ENCODE measurements at places on chromosomes 2 and 18.

GRCh38 chr2:17156086-17156485 lies 362.2 kb downstream of the RAD51AP2 start:
- no peak for DNase-seq

- DNase-seq = no peak
These were observed 198.9 kb upstream of the REV1 start for GRCh38 chr2:99688699-99689098.

DNA sequence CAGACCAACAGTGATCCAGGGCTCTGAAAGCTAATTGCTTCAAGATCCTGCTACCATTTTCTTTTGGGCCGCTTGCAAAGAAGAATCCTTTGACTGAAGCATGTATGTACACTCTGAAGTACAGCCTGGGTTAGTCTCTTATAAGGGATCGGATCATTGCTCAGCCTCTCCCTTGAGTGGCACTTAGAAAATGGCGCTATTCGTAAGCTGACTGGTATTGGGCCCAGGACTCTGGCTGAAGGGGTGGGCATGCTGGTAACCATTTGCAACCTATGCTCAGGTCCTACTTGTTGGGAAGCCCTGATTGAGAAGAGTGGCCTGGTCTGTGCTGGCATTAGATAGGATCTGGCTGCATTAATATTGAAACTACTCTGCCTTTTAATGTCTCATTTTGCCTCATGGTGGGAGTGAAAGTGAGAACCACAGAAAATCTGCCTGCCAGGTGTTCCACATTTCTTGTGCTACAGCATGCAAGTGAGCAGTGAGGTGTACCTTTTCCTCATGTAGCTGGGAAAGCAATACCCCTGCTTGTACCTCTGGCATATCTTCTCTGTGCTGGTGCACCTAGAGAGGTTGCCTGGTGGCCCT lies 661 bp upstream of the MGAT5 start:
- no peak for DNase-seq

DNA sequence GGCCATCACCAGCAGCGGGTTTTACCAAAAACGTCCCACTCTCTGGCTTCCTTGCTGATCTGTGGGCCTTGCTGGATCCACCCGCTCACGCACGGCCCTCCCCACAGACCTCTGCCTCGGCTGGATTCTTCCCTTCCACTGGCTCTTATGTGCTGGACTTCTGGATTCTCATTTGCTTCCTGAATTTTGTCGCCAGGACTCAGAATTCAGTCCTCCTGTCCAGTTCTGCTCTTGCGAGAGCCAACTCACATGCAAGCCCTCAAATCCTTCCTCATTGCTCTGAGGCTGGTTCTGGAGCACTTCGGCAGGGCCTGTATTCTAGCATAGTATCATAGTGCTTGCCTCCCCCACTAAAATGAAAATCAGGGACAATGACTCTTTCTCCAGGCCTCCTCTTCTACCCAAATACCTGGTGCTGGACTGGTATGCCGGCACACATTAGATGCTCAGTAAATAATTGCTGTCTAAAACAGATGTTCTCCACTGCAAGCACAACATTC lies 115.5 kb downstream of the ATL2 start:
- DNase-seq = no peak

GRCh38 chr2:160491911-160492371 lies 1.7 kb downstream of the RBMS1 start:
- DNase-seq = no peak

GRCh38 chr2:173612354-173612753 lies 257.7 kb downstream of the CDCA7 start:
- DNase-seq = no peak

- peak; percentile 64 for DNase-seq
These were observed 56.6 kb downstream of the CLHC1 start for GRCh38 chr2:55175254-55176093.

DNA sequence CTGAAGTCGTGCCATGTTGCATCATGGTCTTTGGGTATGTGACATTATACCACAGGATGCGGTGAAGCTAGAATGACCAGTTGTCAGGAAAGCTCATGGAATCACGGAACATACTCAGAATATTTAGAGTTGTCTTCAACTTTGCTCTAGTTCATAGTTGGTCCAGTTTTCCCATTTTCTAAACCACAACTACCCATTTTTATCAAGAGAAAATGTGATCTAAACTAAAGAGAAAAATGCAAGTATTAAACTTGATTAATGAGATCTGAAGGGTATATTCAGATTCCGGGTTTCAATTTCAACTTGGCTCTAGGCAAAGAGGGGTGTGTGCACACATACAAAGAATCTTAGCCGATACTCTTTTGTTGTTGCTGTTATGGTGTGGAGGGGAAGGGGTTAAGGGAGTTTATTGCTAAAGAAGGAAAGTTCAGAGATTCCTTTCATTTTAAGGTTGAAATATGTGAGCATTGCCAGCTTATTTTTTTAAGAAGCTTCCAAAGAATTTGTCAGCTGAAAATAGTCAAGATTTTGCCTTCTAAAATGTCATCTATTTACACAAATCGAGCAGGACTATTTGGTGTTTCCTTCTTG lies 516.6 kb upstream of the ZEB2 start:
- DNase-seq = no peak

DNA sequence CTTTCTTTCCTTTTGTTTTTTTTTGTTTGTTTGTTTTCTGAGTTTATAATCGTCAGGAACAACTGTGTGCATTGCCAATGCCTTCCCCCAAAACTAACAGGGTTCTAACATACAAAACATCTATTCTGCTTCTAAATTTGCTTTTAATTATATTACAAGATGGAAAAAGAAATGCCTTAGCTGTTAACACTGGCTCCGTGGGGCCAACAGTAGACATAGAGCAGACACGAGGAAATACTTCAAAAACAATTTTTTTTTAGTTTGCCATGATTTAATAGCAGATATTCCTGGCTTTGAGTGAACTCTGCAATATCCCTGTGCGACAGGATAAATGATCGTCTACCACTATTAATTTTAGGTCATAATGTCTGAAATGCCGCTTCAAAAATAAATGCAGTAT lies 153.3 kb upstream of the HNRNPA3 start:
- no peak for DNase-seq

DNA sequence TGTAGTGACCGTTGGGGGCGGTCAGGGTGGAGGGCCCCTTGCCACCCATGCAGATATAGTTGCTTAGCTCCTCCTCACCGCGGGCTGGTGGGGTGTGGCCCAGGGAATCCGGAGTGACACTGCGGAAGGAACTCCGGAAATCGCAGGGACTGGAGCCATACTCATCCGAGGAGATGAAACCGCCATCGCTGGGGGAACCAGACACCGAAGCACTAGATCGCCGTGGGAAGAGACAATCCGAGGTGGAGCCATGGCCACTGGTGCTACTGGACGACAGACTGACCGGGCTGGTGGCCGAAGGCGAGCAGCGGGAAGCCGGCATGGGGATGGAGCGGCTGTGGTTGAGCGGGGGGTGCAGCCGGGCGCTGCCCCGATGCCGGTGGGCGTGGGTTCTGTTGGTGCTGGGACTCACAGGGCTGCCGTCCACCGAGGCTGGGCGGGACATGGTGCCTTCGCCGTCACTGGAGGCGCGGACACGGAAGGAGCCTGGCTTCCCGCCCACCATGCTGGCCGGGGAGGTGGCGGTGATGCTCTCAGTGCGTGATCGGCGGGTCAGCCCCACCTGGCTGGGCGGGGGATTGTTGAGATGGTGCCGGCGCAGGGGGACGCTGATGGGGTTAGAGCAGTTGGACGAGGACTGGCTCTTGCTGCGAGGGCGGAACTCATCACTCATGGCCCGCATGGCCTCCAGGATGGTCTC lies 2.2 kb downstream of the IRS1 start:
- no peak for DNase-seq

DNA sequence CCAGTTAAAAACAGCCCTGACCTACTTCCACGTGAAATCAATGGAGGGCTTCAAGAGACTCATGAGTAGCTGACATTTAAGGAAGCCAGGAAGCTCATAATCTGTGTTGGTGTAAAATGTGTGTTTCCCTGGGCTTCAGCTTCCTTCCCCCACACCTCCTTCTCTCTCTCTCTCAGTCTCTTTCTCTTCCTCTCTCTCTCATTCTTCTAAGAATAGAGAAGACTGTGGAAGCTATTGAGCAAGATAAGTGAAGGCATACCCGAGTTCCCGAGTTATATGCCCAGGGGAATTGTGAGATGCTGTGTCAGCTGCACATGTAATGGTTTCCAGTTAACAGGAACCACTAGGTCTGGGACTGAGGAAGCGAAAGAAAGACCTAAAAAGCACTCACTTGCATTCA lies 199.4 kb downstream of the NYAP2 start:
- no peak for DNase-seq

- no peak for DNase-seq
These were observed 34.5 kb upstream of the DSEL start for GRCh38 chr18:67550872-67551520.

DNA sequence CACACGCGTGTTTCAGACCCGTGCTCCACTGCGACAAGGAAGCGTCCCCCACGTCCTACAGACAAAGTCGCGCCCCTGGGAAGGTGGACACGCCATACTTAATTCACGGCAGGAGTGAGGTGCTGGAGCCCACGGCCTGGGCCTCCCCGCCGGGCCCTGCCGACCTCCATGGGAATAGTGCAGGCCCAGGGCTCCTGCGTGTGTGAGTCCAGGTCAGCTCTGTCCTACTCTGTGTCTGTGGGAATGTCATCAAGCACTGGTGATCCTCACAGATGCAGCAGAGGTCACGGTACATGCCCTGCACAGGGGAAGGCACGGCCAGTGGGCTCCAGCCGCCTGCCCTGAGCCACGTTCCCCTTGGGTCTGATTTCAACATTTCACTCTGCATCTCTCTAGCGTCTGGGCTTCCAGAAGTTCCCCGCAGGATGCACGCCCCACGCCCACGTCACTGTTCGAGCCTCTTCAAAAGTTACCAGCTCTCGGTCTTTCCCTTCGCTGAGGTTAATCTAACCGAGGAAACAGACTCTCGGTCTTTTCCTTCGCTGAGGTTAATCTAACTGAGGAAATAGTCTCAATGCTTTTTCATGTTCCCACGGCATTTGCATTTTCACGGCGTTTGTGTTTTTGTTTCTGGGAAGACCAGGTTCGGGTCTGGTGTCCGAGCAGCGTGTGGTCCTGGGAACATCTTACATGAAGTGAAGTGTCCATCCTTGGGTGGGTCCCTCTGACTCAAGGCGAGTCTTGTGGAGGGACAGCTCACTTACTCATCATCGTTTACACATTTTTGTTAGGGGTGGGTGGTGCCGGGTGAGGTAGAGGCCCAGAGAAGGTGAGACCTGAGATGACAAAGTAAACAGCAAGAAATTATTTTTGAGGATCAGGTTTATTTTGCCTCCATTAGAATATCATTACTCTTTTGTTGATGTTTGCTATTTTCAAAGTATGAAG lies 157.3 kb upstream of the ALKAL2 start:
- no peak for DNase-seq

DNA sequence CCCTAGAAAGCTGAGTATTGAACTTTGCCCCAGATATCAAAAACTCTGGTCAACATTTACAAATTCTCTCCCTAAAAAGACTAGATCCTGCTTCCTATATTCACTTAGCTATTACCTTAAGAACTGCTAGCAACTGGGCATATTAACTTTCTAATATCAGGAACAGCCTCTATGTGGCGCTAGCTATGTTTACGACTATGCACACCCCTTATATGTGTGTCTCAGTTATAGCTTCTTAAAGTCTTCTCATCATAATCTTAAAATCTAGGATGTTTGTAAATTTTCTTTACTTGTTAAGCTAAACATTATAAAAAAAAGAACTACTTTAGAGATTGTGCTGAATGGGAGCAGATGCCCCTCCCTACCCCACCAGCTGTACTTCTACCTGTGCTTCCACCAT lies 1.7 kb upstream of the STAMBP start:
- DNase-seq = peak; percentile 26

DNA sequence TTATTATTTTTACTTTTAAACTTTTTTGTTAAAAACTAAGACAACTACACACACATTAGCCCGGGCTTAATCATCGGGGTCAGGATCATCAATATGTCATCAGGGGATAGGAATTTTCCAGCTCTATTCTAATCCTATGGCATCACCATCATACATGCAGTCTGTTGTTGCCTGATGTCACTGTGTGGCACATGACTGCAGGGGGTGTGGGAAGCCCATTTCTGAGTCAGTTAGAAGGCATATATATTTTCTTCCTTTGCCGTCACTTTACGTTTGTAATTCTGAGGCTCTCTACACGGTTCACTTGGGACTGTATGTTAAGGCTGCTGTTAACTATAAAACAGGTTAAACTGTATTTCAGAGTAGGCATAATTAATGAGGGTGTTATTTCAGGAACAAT lies 144.4 kb upstream of the ITGA6 start:
- DNase-seq = peak; percentile 76

GRCh38 chr18:77100751-77101355 lies 31.7 kb downstream of the MBP start:
- DNase-seq = no peak

- no peak for DNase-seq
These were observed 159.9 kb downstream of the ACTR3 start for GRCh38 chr2:114049826-114050225.

- no peak for DNase-seq
These were observed 41.6 kb downstream of the MEMO1 start for GRCh38 chr2:31969178-31969577.
